H9 (cell line): ENCODE measurements at places on chromosomes 5 and 9.

DNA sequence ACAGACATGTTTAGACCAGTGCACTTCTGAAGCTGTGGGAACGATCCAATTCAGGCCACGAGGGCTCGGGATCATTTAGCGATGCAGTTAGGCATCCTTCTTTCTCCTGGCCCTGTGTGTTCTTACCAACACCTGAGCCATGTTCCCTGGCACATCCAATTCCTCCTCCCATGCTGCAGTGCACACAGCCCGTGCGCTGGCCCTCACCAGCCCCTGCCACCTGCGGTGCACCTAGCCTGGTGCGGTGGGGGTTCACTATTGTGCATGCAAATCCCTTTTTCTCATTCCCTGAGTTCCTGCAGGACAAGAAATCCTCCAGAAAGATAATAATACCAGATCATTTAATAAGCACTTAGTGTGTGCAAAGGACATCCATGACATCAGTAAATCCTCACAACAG, 53.5 kb downstream of the NEURL1B start:
- H3K4me1 ChIP-seq, result no peaks in the 10 kb centered on the region
- H3K36me3 ChIP-seq, result no peaks in the 10 kb centered on the region
- H3K4me3 ChIP-seq, result no peak overlapping the region
- H3K27me3 ChIP-seq, result no peaks in the 10 kb centered on the region

GRCh38 chr5:151154931-151155774, 2.4 kb downstream of the ANXA6 start:
- no peaks in the 10 kb centered on the region for H3K27me3 ChIP-seq
- no peak overlapping the region for H3K4me3 ChIP-seq
- H3K36me3 ChIP-seq, result no peaks in the 10 kb centered on the region
- H3K27ac ChIP-seq, result no peak overlapping the region
- no peaks in the 10 kb centered on the region; the same call in 1 of the 2 replicates for H3K4me1 ChIP-seq

DNA sequence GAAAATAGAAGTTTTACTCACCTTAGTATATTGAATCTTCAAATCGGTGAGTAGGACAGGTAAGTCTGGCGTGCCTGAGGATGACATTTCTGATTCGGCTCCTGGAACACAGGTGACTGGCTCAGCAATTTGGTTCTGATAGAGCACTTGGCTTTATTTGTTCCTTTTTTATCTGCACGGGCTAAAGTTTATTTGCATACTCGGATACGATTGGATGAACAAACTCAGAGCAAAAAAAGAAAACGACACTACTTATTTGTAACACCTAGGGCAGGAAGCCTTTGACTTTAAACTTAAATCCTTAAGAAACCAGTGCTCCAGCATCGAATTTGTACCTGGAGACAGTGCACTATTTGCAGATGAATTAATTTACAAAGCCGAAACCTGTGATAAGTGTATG, at the start of gene ALDH1A1:
Gene ALDH1A1 (minus strand): TSS at position 140 of the 400 bp plus-strand sequence. CDS start 53 bp downstream, at position 87.
- peak; percentile 29 for DNase-seq
- H3K4me1 ChIP-seq, result peaks cover 2% of the 10 kb centered on the region; the same call in 1 of the 2 replicates
- no peak within 1 kb of the TSS for H3K27ac ChIP-seq
- H3K4me3 ChIP-seq, result no peak within 1 kb of the TSS

GRCh38 chr9:135070198-135070951, 17.1 kb upstream of the OLFM1 start:
- H3K36me3 ChIP-seq, result no peaks in the 10 kb centered on the region
- DNase-seq, result peak; percentile 30
- H3K4me3 ChIP-seq, result no peak overlapping the region
- no peaks in the 10 kb centered on the region for H3K4me1 ChIP-seq

DNA sequence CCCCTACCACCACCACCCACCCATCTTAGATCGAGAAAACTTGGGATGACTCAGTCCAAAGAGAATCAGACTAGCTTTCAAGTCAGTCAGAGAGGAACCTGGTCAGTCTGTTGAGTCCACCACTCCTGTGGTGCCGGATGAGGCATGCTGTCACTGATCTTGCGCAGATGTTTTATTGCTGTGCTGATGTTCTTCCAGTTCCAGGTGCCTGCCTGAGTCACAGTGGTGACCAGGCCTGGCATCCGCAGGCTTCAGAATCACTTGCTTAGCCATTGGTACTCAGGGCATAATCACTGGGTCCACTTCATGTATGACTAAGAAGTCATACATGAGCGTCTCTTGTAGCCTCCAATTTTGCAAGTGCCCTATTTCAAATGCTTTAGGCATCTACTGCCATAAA, 114.1 kb downstream of the MUSK start:
- no peak overlapping the region for H3K27ac ChIP-seq
- H3K4me1 ChIP-seq, result no peaks in the 10 kb centered on the region
- DNase-seq, result no peak
- H3K4me3 ChIP-seq, result no peak overlapping the region

DNA sequence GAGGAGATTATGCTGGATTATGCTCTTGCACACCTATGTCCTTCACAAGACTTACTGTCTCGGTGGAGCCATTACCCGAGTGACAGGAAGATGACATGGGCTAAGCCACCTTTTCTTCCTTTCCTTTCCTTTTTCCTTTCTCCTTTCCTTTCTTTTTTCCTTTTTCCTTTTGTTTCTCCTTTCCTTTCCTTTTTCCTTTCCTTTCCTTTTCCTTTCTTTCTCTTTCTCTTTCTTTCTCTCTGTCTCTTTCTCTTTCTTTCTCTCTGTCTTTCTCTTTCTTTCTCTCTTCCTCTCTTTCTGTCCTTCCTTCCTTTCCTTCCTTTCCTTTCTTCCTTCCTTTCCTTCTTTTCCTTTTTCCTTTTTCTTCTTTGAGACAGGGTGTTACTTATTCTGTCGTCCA, 202.5 kb downstream of the ARHGEF28 start:
- no peak overlapping the region for H3K27ac ChIP-seq
- no peaks in the 10 kb centered on the region for H3K36me3 ChIP-seq
- peaks cover 6% of the 10 kb centered on the region; the same call in 1 of the 2 replicates for H3K4me1 ChIP-seq
- H3K27me3 ChIP-seq, result no peaks in the 10 kb centered on the region
- DNase-seq, result no peak

- H3K4me3 ChIP-seq, result no peak overlapping the region
- no peaks in the 10 kb centered on the region for H3K27me3 ChIP-seq
- H3K4me1 ChIP-seq, result no peaks in the 10 kb centered on the region
These were observed 195.3 kb downstream of the CNTLN start for GRCh38 chr9:17330097-17330496.

- H3K36me3 ChIP-seq, result no peaks in the 10 kb centered on the region
- H3K4me1 ChIP-seq, result no peaks in the 10 kb centered on the region
- no peak overlapping the region for H3K27ac ChIP-seq
- peaks cover 1% of the 10 kb centered on the region; the same call in 1 of the 2 replicates for H3K27me3 ChIP-seq
- no peak for DNase-seq
These were observed 6.2 kb upstream of the TMEM171 start for GRCh38 chr5:73114044-73114688.

DNA sequence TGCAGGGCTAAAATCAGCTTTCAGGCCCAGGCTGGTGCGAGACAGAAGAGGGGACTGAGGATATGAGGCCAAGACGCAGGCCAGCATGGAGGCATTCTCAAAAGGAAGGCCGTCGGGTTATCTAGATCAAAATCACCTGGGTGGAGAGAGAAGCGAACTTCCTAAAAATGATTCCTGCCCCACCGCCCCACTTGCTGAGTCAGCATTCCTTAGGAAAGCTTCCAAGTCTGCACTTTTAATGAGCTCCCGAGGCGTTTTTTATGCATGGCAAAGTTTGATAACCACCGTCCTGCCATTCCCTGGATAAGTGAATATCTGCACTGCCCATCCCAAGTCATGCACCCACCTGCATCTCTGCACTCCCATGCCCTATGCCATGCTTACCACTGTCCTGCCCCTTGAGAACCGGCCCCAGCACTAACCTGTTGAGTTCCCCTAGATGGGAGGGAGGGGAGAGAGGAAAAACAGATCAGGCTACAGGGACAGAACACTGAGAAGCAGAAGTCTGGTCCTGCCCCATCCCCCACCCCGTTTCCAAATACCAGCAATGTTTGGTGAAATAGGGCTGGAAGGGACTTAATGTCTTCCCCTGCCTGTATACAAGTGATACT, 1.6 kb upstream of the SPOCK1 start:
- peaks cover 2% of the 10 kb centered on the region; the same call in 1 of the 2 replicates for H3K4me1 ChIP-seq
- no peak overlapping the region for H3K27ac ChIP-seq
- H3K4me3 ChIP-seq, result no peak overlapping the region
- H3K27me3 ChIP-seq, result peaks cover 8% of the 10 kb centered on the region; the same call in 1 of the 2 replicates

- peak; percentile 38 for DNase-seq
- H3K4me1 ChIP-seq, result no peaks in the 10 kb centered on the region
- no peak overlapping the region for H3K4me3 ChIP-seq
- no peak overlapping the region for H3K27ac ChIP-seq
These were observed 208.8 kb downstream of the SAXO1 start for GRCh38 chr9:18824095-18824666.

GRCh38 chr9:1837453-1838084, 177.6 kb upstream of the SMARCA2 start:
- no peaks in the 10 kb centered on the region for H3K36me3 ChIP-seq
- H3K27me3 ChIP-seq, result no peaks in the 10 kb centered on the region
- no peak overlapping the region for H3K4me3 ChIP-seq
- DNase-seq, result peak; percentile 71
- no peaks in the 10 kb centered on the region for H3K4me1 ChIP-seq

DNA sequence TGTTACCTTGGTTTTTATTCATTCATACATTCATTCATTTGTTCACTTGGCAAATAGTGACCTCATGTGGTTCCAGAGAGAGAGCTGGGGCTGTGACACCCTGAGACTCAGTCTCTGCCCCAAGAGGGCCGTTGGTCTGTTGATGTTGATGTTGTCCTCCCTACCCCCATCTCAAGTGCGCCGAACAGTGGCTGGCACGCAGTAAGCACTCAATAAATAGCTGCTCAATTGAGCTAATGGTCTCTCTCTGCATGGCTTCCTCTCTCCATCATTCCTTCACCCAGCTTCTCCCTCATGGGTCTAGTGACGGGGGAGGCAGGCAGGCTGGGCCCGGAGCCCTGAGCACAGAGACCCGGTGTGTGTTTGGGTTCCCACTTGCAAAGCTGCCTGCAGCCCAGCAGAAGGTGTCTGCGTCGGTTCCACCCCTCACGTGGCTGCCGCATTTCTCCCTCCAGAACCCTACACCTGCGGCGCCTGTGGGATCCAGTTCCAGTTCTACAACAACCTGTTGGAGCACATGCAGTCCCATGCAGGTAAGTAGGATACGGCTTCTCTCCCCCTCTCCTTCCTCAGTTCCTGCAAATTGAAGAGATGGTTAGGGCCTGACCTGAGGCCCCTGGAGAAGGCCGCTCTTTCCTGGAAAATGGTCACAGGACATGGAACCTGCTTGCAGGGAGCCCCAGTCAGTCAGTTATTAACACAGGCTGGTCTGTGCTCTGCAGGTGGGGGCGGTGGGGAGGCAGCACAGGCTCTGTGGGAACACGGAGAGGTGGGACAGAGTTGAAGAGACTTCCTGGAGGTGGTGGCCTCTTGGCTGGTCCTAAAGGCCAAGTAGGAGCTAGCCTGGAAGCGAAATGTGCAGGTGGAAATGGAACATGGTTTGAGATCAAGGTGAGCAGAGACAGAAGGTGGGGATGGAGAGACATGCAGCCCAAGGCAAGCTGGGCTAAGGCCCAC, 42.0 kb downstream of the AMBP start:
- H3K36me3 ChIP-seq, result peaks cover 36% of the 10 kb centered on the region
- no peak overlapping the region for H3K4me3 ChIP-seq
- H3K4me1 ChIP-seq, result peaks cover 4% of the 10 kb centered on the region; the same call in 1 of the 2 replicates
- DNase-seq, result peak; percentile 19
- H3K27ac ChIP-seq, result no peak overlapping the region

GRCh38 chr5:75678155-75678554, 39.1 kb downstream of the POC5 start:
- H3K4me1 ChIP-seq, result no peaks in the 10 kb centered on the region
- no peak overlapping the region for H3K27ac ChIP-seq
- DNase-seq, result no peak
- no peak overlapping the region for H3K4me3 ChIP-seq
- H3K36me3 ChIP-seq, result peaks cover 3% of the 10 kb centered on the region; the same call in 1 of the 2 replicates

DNA sequence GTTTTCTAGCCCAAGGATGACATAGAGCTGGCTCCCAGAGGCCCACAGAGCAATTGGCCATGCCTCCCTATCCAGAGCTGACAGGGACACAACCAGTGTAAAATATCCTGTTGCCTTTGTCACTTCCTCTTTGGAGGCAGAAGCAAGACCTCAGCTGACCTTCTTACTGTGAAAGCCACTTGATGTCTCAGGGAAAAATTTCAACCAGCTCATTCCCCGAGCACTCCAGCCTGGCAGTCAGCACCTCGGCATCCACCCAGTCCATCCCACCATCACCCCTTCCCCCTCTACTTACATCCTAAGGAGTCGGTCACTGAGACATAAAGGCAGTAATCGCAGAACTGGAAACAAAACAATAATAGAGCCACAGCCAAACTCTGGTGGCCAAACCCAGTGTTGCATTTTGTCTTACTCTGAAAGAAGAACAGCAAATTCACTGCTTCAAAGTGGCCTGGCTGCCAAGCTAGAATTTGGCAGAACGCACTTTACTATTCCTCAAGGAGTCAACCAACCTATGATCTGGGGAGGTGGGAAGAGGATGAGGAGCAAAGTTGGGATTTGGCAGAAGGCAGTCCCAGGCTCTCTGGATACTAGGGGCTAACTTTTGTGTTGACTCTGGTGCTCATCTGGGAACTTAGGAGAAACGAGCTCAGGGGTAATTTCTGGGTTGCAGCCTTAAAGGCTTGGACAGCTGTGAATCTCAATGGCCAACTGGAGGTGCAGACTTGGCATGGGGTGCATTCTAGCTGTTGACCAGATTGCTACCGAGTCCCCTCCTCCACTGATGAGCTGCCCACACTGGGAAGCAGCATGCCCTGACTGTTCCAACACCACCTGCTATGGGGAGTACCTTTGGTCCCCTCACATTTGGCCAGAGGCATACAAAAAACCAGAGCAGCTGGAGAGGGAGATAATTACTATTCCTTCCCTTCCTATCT, 13.6 kb downstream of the NIPAL4 start:
- peaks cover 4% of the 10 kb centered on the region; the same call in 1 of the 2 replicates for H3K4me1 ChIP-seq
- H3K36me3 ChIP-seq, result no peaks in the 10 kb centered on the region
- H3K4me3 ChIP-seq, result no peak overlapping the region
- no peak for DNase-seq
- H3K27me3 ChIP-seq, result no peaks in the 10 kb centered on the region
- no peak overlapping the region for H3K27ac ChIP-seq

- no peaks in the 10 kb centered on the region; the same call in 1 of the 2 replicates for H3K4me1 ChIP-seq
- no peaks in the 10 kb centered on the region for H3K27me3 ChIP-seq
- no peak overlapping the region for H3K27ac ChIP-seq
- H3K36me3 ChIP-seq, result peaks cover 8% of the 10 kb centered on the region
These were observed 252.3 kb downstream of the FANCC start for GRCh38 chr9:95065224-95065623.

- H3K4me1 ChIP-seq, result no peaks in the 10 kb centered on the region; the same call in 1 of the 2 replicates
- H3K4me3 ChIP-seq, result no peak overlapping the region
- H3K27ac ChIP-seq, result no peak overlapping the region
- H3K36me3 ChIP-seq, result no peaks in the 10 kb centered on the region
These were observed 144.6 kb downstream of the CD180 start for GRCh38 chr5:67052034-67052433.
